ENCODE measurements at places on chromosomes 6 and 20. TPM values are rescaled to one million over a fixed set of nuclear protein-coding genes. Genes with fewer than 3 reads are reported as not detected.

The SLPI gene
- not detected for total RNA-seq

The C20orf144 gene
- 0.20 TPM for total RNA-seq

The HSPA12B gene
- total RNA-seq = 0.98 TPM

The FGD2 gene
- not detected for total RNA-seq

The HM13 gene
- 112 TPM for total RNA-seq

The PRPH2 gene
- total RNA-seq = 0.78 TPM

The IL17F gene
- not detected for total RNA-seq

The TREML2 gene
- not detected for total RNA-seq

The B3GAT2 gene
- total RNA-seq = under 0.01 TPM

The GNMT gene
- not detected for total RNA-seq

The TRDN gene
- total RNA-seq = not detected

The ADAM33 gene
- total RNA-seq = 101 TPM

The TULP1 gene
- not detected for total RNA-seq

The CST2 gene
- not detected for total RNA-seq

The PAQR8 gene
- 4.1 TPM for total RNA-seq

The LY6G5C gene
- total RNA-seq = 0.39 TPM

The NEURL2 gene
- total RNA-seq = 2.7 TPM

The BMP5 gene
- 0.37 TPM for total RNA-seq

The NFKBIE gene
- 4.4 TPM for total RNA-seq

The GABRR1 gene
- not detected for total RNA-seq

The OOEP gene
- total RNA-seq = not detected

The F13A1 gene
- total RNA-seq = not detected

The UNC5CL gene
- total RNA-seq = under 0.01 TPM

The VPS16 gene
- total RNA-seq = 54.4 TPM

The UST gene
- total RNA-seq = 19.5 TPM

The GLP1R gene
- total RNA-seq = not detected

The SLC26A8 gene
- under 0.01 TPM for total RNA-seq

The DZANK1 gene
- total RNA-seq = 1.2 TPM

The FOXF2 gene
- total RNA-seq = 5.5 TPM

The FAM162B gene
- total RNA-seq = 0.73 TPM

The RAD21L1 gene
- total RNA-seq = not detected

The HLA-DQB2 gene
- total RNA-seq = not detected

The ID1 gene
- total RNA-seq = 75.0 TPM

The OR12D3 gene
- total RNA-seq = not detected

The PTGIS gene
- total RNA-seq = 19.0 TPM

The KCNQ2 gene
- total RNA-seq = not detected

The WFDC5 gene
- total RNA-seq = not detected

The FABP7 gene
- not detected for total RNA-seq

The SLC35D3 gene
- not detected for total RNA-seq

The PTPRT gene
- total RNA-seq = not detected

The SLC22A1 gene
- 1.5 TPM for total RNA-seq

The HLA-DMA gene
- total RNA-seq = 1.4 TPM

The OARD1 gene
- total RNA-seq = 6.3 TPM

The HMGN4 gene
- 77.9 TPM for total RNA-seq
